ENCODE measurements at places on chromosomes 11 and 22.

DNA sequence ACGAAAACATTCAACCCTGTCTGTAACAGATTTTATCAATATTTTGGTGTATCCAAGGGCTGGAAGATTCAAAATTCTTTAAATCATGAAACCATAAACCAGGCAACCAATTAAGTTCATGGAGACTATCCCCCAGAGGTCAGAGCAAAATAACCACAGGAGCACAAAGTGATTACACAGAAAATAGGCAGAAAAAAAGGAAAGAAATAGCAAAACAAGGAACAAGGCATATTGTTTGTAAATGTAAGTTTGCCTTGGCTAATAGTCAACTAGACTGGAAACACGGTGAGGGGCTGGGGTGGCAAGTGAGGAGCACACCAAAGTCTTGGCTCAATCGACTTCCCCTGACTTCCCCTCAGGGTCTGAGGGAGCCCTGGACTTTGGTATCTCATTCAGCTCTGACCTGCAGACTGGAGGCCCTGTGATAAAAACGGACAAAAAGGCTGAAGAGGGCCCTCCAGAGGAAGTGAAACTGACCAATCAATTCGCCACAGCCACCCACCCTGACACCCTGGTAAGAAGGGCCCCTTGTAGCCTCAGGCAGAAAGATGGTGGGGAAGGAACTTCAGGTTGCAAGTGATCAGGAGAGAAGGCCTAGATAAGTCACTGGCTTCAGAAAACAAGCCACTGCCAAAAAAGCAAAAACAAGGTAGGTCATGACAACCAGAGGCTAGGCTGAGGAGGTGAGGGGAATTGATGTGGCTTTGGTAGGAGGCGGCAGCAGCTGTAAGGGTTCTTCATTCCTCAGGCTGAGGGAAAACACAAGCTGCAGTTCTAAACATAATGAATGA lies 1.8 kb downstream of the SIK3 start:
- DNase-seq, result peak; percentile 43

DNA sequence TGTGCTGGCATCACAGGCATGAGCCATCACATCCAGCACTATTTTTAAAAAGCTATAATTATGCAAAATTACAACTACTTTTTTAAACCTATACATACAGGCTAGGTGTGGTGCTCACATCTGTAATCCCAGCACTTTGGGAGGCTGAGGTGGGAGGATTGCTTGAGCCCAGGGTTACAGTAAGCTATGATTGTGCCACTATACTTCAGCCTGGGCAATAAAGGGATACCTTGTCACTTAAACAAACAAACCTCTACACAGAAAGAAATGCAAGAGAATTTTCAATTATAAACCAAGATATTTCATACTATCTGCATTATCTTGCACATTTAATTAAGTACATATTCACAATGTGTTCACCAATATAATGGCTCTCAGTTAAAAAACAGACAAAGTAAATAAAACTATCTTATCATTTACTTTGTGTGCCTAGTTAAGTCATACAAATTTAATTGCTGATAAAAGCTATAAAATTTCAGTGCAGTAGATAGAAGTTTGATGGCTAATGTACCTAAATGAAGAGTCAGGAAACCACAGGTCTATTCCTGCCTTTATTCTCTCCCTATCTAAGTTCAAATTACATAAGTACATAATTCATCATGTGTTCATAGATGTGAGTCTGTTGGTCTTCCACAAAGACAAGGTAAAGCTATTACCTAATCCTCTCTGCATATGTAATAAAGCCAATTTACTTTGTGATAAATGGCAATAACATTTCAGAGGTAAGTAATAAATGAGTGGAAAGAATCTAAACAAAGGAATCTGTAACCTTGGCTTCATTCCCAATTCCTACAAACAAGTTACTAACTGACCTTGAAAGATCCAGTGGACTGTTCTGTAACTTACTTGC lies 9.0 kb upstream of the RDX start:
- DNase-seq, result no peak

- DNase-seq, result no peak
These were observed 1.9 kb downstream of the TMEM45B start for GRCh38 chr11:129817534-129818051.

DNA sequence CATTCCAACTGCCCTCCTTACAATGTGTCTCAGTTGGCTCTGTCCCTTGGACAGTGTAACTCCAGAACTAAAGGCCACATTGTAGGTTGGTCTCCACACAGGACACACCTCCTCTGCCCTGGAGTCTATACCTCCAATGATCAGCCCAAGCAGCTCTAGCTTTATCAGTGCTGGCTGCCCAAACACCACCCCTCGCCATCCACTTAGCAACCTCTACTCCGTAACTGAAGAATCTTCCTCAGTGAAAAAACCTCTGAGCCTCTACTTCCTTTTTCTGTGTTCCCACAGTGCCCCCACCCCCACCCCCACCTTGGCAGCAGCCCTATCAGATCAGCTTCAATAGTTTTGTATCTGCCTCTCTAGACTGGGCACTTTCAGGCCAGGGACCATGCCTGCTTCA lies 33.4 kb downstream of the SERPINH1 start:
- no peak for DNase-seq

GRCh38 chr11:76766521-76766920 lies 16.6 kb upstream of the TSKU start:
- DNase-seq, result no peak

DNA sequence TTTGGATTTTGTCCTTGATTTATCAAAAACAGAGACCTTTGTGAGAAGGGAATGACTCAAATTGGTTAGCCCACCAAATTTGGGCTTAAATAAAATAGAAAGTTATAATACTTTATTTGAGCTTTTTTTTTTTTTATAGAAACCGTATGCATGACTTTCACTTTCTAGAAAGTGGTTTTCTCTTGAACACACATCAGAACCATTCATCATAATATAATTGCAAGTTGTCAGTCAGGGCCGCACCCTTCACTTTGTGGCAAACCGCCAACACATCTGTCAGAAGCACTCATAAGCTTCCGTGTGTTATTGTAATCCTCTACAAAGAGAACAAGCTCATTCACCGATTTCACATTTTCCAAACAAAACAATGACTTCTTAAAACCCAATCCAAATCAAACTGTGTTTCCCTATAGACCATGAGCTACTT lies 76.1 kb downstream of the SOX6 start:
- DNase-seq, result no peak

- DNase-seq, result no peak
These were observed 48.7 kb upstream of the APOA1 start for GRCh38 chr11:116885951-116886655.

DNA sequence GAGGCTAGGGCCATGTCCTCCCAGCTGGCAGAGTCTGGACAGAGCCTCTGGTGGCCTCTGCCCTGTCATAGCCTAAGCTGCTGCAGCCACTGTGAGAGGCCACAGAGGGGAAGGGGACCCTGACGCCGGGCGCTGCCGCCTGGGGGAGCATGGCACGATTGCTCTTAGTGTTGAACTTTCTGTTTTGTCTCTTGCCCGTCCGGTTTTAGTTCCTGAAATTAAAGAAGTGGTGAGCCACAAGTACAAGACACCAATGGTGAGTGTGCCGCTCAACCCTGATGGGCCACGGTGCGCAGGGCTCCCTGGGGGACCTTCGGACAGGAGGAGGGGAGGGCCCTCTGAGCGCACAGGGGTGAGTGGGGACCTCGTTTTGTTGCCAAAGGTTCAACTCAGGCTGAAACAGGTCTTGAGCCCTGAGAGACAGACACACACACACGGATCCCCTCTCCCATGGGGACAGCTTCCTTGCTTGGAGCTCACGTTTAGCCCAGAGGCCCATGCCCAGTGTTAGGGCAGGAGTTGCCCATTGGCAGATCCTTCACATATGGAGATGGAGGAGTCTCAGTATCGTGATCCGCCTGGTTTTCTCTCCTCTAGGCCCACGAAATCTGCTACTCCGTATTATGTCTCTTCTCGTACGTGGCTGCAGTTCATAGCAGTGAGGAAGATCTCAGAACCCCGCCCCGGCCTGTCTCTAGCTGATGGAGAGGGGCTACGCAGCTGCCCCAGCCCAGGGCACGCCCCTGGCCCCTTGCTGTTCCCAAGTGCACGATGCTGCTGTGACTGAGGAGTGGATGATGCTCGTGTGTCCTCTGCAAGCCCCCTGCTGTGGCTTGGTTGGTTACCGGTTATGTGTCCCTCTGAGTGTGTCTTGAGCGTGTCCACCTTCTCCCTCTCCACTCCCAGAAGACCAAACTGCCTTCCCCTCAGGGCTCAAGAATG lies 23.8 kb downstream of the MYBPC3 start:
- DNase-seq, result no peak

DNA sequence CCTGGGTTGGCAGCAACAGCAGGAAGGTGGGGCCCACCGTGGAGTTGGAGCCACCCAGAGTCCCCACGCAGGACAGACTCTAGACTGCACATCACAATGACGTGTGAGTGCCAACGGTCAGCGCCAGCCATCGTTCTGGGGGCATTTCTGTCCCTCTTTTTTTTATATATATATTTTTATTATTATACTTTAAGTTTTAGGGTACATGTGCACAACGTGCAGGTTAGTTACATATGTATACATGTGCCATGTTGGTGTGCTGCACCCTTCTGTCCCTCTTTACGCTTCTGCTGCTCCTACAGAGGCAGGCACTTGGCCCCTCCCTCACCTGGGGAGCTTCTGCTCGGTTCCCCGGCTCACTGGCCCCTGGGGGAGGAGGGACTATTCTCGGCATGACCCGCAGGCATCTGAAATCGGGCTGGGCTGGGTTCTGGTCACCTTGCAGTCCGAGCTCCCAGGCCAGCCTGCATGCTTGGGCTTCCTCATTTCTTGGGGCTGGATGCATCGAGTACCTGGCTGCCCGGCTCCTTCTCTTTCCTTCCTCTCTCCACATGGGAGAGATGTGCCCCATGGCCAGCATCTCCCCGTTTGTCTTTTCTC lies 787.4 kb downstream of the TBC1D22A start:
- DNase-seq, result no peak

GRCh38 chr11:66846671-66847091 lies 3.4 kb downstream of the RCE1 start:
- DNase-seq, result no peak

- no peak for DNase-seq
These were observed at the start of gene KIRREL3 for GRCh38 chr11:127000291-127000968. TSS of gene KIRREL3 (minus strand) at chr11:127000770.

GRCh38 chr11:107222916-107223460 lies 204.7 kb upstream of the GUCY1A2 start:
- DNase-seq, result no peak

DNA sequence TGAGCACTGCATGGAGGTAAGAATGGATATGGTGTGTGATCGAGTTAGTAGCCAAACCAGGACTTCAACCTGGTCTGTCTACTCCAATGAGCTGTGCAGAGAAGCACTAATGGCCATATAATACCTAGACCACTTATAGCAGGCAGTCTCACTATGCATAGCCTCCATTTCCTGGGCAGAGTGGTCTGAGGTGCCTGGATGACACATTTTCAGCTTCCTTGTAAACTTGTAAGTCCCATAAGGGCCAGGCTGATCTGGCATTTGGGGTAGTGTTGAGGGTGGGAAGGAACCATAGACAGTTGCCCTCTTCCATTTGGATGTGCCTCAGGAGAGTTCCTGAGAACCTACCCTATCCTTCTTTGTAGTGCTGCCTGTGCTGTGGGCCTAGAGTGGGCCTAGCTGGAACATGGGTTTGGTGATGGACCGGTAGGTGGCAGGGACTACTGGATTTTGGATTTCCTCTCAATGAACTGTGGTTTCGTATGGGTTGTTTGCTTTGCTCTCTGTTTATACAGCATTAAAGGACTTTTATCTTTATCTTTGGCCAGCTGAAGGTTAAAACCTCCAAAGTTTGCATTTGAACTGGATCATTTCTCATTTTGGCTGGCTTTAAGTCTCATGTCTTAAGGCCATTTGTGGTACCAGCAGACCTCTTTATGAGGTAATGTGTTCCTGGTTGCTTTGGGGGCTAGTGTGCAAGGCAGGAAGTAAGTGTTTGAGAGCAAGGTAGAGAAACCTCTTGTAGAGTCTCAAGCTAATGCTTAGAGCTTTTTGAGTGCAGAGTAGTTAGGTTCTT lies 86.9 kb downstream of the STIM1 start:
- DNase-seq, result no peak

DNA sequence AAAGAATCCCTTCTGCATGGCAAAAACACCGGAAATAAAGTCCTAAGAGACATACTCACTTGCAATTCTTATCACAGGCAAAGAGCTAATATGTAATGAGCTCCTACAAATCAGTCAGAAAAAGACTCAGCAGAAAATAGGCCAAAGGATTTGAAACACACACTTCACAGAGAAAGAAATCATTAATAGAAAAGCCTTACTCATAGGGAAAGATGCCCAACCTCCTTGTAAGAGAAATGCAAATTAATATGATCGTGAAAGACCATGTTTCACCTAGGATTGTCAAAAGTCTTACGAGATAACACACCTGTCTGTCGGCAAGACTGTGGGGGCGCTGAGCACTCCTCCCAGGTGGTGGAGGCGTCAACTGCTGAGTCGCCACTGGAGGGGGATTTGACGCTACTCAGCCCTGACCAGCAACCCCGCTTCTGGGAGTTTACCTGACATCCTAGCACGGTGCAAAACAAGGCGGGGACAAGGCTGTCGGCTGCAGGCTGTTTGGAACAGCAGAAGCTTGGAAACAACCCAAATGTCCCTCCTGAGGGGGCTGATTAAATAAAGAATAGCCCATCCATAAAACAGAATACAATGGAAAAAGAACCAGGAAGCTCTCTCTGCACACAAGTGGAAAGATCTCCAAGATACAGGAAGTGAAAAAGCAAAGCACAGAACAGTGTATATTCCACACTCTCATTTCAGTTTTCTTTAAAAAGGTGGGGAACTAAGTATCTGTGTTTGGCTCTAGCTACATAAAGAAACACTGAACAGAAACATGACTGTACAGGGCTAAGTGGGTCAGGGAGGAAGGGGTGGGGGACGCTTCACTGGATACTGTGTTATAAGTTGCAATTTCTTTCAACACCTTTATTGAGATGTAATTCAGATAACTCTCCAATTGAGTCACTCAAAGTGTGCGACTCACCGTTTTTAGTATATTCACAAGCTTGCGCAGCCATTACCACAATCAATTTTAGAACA lies 11.5 kb downstream of the CSNK1E start:
- peak; percentile 28 for DNase-seq

GRCh38 chr22:39013942-39014722 lies at the start of gene APOBEC3C:
TSS of gene APOBEC3C (plus strand) at chr22:39014257. CDS start at chr22:39014363, 106 bp downstream.
- DNase-seq, result peak; percentile 62

DNA sequence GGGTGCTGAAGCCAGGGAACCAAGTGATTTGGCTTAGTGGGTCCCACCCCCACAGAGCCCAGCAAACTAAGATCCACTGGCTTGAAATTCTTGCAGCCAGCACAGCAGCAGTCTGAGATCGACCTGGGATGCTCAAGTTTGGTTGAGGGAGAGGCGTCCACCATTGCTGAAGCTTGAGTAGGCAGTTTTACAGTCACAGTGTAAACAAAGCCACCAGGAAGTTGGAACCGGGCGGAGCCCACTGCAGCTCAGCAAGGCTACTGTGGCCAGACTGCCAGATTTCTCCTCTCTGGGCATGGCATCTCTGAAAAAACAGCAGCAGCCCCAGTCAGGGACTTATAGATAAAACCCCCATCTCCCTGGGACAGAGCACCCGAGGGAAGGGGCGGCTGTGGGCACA lies 424.1 kb upstream of the TENM4 start:
- DNase-seq, result no peak

- no peak for DNase-seq
These were observed 26.6 kb downstream of the EMSY start for GRCh38 chr11:76471382-76471781.
